ENCODE measurements at places on chromosomes 5 and 9.

DNA sequence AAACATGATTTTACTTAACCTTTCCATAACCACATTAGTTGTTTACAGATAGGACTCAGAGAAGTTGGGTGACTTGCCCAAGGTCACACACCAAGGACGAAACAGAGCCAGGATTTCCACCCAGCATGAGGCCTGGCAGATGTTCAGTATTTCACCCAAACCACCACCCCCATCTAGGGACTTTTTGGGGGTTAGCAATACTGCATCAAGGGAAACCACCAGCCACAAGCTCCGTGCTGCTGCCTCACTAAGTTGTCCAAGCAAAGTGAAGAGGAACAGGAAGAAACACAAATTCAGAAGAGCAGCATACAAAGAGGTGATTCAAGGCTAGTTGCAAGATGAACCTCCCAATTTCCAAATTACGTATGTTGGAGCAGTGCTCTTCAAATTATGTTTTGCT is 219.6 kb upstream of the RORB start:
- no peak for DNase-seq

GRCh38 chr9:21324047-21324446 is 11.2 kb downstream of the KLHL9 start:
- DNase-seq: no peak

DNA sequence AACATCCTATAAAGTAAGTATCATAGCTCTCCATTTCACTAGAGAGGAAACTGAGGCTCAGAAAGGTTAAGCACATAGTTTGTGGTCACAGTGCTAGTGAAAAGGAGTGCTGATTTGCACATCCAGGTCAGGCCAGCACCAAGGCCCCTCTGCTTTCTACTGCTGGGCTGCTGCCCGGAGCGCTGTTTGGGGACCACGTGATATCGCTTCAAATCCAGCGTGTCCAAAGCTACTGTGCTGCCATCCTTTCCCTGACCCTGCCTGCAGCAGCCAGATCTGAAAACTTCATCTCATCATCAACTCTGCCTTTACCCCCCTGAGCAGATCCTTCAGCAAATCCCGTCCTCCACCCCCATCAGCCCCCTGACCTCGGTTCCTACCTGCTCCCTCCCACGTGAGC is 40.7 kb upstream of the AKNA start:
- no peak for DNase-seq

GRCh38 chr9:113427629-113428028 is 17.1 kb downstream of the C9orf43 start:
- no peak for DNase-seq

- no peak for DNase-seq
Observed at GRCh38 chr9:109629615-109630014, 131.5 kb upstream of the PTPN3 start.

GRCh38 chr9:105057551-105057950 is 129.6 kb upstream of the ABCA1 start:
- no peak for DNase-seq

DNA sequence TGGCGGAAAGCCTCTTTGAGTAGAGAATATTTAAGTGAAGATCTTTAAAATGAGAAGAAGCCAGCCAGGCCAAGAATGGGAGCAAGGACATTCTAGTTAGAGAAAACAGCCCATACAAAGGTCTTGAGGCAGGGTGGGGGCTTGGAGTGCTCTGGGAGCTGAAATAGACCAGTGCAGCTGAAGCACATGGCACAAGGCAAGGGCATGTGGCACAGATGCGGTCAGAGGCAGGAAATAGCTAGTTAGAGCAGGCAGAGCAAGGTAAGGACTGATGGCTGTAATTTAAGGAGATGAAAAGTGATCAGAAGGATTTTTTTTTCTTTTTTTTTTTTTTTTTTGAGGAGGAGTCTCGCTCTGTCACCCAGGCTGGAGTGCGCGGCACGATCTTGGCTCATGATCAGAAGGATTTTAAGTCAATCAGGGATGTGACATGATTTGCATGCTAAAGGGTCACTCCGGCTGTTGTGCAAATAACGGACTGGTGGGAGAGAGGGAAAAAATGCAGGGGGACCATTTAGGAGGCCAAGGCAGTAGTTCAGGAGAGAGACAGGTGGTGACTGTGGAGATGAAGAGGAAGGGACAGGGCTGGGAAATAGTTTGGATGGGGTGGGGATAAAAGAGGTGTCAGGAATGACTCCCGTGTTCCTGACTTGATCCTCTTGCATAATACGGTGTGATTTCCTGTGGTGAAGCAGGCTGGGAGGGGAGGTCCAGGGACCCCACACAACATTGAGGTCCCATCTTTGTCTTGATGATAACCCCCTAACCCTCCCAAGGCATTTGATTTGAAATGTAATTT is 207.6 kb downstream of the HSPA4 start:
- no peak for DNase-seq

DNA sequence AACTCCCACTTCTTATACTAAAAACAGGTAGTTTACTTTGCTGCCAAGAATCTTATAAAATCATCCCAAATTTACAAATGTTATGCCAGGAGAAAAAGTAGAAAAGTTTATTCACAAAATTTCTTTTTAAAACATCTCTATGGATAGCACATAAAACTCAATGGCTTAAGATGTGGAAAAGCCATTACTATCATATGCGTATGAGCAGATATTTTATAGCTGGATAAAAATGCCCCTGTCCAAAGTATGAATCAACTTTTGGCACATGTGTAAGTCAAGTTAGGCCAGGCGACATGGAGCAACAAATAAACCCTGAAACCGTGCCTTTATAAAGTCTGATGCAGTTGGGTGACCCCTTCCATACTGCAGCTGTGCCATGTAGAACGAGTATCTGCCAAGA is 38.6 kb upstream of the FBP1 start:
- no peak for DNase-seq

DNA sequence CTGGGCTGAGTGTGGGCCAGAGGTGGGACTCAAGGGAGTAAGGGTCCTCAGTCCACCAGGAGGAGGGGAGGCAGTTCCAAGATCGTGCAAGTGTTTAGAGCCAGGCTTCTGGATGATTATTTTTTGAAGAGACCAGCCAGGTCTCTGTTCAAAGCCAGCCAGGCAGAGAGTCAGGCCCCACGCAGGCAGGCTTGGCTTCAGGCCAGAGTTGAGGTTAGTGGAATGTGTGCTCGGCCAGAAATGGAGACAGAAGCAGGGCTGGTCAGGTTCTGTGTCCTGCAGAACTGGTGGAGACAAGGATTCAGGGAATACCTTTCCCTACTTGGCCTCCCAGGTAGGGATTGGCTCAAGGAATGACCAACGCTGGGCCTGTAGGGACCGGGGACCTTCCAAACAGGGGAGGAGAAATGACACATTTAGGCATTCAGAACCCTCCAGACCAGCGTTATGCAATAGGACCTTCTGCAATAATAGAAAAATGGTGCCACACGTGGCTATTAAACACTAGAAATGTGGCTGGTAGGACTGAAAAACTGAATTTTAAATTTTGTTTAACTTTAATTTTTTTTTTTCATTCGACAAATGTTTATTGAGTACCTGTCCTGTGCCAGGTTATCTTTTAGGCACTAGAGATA is 106.2 kb downstream of the CMYA5 start:
- no peak for DNase-seq

DNA sequence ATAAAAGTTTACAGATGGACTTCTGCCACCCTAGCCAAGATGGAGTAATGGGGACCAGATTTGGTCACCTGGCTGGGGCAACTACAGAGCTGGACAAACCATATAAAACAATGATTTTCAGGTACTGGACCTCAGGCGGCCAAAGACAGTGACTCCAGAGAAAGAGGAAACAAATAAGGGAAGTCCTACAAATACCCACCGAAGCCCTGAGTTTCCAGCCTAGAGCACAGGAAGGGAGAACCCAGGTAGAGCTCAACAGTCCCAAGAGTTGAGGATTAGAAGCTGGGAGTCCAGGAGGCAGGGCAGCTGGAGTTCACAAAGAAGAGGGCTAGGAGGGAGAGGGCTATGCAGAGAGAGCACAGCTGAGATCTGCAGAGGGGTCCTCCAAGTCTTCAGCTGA is 106.7 kb upstream of the NR5A1 start:
- DNase-seq: no peak

- DNase-seq: no peak
Observed at GRCh38 chr5:60149081-60149480, 255.6 kb upstream of the PDE4D start.

- peak; percentile 41 for DNase-seq
Observed at GRCh38 chr5:2751592-2752021, at the start of gene IRX2. Gene IRX2, minus strand, starts transcription at chr5:2751677. Its CDS starts 264 bp downstream, at chr5:2751413.

GRCh38 chr5:135092476-135092875 is 58.4 kb upstream of the PITX1 start:
- DNase-seq: no peak

GRCh38 chr5:158621391-158621790 is 478.3 kb downstream of the EBF1 start:
- no peak for DNase-seq

GRCh38 chr9:110047955-110048402 is 160.0 kb downstream of the C9orf152 start:
- DNase-seq: no peak

DNA sequence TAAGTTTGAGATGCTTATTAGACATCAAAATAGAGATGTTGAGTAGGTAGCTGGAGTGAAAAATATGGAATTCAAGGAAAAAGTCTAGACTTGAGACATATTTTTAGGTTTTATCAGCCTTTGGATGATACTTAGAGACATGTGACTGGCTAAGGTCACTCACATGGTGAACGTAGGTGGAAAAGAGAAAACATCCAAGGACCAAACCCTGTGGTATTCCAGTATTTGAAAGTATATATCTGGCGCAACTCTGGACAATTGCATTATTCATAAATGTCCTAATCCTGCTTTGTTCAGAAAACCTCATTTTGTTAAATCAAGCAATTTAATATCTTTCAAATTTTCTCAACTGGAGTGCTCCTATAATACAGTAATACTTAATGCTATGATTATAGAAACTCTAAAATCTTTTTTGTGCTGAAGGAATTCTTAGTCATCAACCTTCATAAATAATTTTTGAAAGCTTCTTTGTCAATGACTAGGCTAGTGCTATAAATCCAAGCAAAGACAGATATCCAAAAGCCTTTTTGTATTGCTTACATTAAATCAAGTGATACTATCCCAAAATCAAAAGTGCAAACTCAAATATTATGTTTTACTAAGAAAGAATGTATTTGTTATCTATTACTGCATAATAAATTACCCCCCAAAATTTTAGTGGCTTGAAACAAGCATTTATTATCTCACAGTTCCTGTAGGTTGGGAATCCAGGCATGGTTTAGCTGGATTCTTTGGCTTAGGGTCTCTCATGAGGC is 452.0 kb downstream of the ENC1 start:
- no peak for DNase-seq

- DNase-seq: no peak
Observed at GRCh38 chr9:70962761-70963440, 158.5 kb downstream of the TRPM3 start.

- no peak for DNase-seq
Observed at GRCh38 chr5:1817261-1818043, 16.2 kb downstream of the NDUFS6 start.

DNA sequence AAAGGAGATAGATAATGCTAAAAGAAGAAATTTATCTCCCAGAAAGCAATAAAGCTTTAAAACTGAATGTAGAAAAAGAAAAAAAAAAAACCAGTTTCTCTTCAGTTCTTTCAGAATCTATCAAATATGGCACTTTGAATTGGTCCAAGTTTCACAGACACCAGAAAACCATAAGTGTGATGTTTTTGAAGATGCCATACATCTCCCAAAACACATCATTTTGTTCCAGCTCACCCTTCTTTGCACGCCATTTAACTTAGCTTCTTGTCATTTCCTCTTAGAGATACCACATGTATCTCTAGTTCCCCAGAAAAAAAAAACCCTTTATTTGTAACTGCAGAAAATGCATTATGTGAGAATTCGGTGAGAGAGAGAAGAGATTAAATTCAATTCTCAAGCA is 46.1 kb upstream of the MAMDC2 start:
- DNase-seq: no peak

DNA sequence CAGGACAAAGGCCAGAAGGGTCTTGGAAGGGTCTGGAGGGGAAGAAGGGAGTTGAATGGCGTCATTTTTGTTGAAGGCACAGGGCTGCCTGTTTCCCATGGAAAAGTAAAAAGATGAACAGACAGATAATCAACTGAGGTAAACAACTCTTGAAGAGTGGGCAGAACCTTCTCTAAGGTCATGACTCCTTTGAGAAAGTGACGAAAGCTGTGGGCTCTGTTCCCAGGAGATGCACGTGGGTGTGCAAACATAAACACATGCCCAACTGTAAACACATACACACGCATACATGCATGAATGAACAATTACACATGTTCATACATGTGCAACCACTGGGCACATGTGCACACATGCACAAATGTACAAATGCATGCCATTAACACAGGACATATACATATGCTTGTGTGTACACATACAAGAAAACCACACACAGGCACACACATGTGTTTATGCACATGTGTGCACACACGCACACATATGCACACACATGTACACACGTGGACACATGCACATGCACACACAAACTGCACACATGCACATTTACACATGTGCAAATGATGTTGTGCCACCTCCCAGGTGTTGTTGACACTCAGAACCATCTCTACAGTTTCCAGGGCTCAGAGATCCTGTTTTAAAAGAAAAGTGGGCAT is 143.3 kb downstream of the GADD45G start:
- DNase-seq: no peak

GRCh38 chr5:139410993-139411828 is 7.3 kb upstream of the SPATA24 start:
- DNase-seq: peak; percentile 72

DNA sequence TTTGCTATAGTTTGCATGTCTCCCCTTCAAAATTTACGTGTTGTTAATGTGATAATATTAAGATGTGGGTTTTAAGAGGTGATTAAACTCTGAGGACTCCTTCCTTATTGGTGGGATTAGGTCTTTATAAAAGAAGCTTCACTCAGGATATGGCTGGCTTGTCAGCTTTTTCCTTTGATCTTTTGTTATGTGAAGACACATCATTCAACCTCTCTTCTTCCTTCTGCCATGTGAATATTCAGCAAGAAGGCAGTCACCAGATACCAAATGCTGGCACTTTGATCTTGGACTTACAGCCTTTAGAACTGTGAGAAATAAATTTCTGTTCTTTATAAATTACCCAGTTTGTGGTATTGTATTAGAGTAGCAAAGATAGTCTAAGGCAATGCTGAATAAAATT is 855.9 kb upstream of the CDH10 start:
- no peak for DNase-seq

DNA sequence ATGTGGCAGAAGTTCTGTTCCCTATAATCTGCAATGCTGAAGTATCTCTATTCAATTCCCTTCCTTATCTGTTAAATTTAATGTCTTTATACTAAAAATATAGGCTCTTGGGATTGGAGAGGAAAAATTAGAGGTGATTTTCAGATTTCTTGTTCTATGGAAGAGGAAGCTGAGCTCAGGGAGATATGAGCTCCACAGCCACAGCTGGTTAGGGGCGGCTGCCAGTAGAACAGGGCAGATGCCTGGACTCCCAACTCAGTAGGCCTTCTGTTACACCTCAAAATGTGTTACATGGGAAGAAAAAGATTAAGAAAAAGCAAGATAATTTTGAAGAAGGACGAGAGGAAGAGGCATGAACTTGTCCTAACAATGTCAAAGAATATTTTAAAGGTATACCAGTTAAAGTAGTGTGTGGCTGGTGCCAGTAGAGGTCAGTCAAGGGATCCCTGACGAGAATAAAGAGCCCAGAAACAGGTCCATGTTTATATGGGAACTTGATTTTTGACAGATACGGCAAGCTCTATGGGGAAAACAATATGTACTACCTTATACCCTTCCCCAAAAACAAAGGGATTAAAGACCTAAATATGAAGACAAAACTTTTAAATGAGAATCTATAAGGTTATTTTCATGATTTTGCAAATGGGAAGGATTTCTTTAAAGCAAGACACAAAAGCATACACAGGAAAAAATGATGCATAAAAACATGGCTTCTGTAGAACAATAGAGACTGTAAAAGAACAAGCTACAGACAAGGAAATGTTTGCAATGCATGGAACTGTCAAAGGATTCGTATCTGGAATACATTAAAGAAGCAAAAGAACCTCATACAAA is 28.7 kb downstream of the DNAJC21 start:
- DNase-seq: no peak

Measured in putamen (tissue), 1 donor.